Activated CD4-positive, alpha-beta T cell treated with anti-CD3 and anti-CD28 coated beads, Interleukin-2, amount 10 ng/mL, durations not matched to agents 24 days and 14 days (primary cell): ENCODE measurements at places on chromosomes 4 and X. TPM values are rescaled to one million over a fixed set of nuclear protein-coding genes. Genes with fewer than 3 reads are reported as not detected.

The LANCL3 gene
- total RNA-seq: 0.16 and 0.28 TPM in 2 replicates

DNA sequence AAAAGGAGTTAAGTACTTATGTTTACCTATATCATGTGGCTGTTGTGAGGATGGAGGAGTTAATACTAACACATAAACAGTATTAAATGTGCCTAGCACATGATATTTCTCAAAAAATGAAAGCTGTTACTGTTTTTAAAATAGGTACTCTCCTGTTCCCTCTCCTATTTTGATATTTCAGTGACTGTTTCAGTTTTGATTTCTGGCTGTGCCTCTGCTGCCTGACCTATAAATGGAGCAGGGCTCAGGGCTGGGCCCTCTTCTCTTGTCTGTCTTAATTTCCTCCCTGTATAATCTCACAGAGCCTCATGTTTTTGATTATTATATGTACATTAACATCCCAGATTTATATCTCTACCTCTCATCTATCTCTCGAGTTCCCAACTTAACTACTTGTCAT is 93.3 kb downstream of the UGT8 start:
- no peak for DNase-seq

DNA sequence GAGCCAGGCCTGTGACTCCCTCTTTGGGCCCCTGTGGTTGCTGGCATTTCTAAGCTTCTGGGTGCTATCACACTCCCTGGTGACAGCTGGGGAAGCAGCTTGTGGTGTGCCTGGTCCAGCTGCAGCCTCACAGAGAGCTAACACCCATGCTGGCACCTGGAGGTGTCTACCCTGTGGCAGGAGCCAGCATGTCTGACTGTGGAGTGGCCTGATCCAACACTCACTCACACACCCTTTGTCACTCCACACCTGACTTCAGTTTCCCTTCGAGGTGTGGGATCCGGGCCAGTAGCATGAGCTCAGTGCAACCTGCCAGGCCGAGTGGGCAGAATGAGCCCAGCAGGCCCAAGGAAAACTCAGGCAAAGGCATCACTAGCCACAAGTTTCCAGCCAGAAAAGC is 67.5 kb downstream of the TECRL start:
- DNase-seq: no peak

The ARMCX1 gene
- total RNA-seq: 0.14 and 0.17 TPM in 2 replicates

DNA sequence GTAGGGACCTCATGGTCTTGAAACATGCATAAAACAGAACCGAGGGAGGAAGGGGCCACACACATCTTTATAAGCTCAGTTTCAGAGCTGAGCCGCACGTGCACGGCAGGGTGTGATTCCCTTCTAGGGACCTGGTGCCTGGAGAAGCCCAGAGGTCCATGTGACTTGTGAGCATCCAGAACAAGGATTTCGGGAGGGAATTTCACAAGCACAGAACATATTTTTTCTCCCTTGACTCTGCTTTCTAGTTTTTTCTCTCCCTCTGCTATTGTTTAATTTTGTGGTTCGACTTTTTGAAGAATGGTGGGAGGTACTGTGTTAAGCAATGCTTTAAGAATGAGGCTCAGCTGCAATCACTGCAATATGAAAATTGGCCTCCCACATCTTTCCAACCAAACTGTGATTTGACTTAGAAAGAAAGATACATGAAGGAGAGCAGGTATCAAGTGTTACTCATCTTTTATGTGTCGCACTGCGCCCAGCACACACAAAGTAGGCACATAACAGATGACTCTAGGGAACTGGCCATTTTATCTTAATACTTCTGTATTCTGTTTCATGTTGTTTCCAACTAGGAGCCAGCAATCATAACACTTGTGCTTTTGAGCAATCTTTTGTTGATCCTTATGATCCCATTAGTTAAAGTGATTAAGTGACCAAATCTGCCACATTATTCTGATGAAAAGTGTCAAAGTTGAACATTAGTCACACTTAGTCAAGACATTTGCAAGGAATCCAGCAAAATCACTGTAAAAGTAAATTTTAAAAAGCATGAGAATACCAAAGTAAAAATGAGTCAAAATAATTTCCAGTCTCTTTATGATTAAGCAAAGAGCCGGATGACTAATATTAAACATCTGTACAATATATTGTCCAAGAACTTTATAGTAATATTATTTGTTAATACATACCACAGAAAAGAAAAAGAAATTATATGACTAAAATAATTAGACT is 86.4 kb downstream of the SHISA3 start:
- DNase-seq: no peak

The TMPRSS11F gene
- not detected in 2 replicates for total RNA-seq

DNA sequence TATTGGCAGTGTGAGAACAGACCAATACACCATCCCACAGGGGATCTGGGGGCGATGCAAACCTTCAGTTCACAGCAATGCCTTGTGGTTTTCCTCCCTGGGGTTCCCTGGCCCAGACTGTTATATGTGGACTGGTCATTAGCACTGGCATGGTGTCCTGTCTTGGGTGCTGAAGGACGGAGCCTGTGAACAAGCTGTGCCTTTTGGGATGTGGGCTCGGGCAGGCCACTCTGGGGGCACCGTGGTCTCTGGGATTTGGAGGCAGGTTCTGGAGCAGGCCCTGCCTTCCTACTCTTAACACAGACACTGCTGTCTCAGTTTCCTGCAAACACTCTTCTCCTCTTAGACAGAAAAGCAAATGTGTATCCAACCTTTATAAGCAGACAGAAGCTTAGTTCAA is 93.0 kb upstream of the ADRA2C start:
- no peak for DNase-seq

The ZAR1 gene
- total RNA-seq: not detected in 2 replicates

The RNF212 gene
- total RNA-seq: 1.0 and 1.8 TPM in 2 replicates

The L1CAM gene
- total RNA-seq: 1.3 and 1.6 TPM in 2 replicates

GRCh38 chrX:139909712-139910111 is 23.1 kb downstream of the ATP11C start:
- DNase-seq: no peak

DNA sequence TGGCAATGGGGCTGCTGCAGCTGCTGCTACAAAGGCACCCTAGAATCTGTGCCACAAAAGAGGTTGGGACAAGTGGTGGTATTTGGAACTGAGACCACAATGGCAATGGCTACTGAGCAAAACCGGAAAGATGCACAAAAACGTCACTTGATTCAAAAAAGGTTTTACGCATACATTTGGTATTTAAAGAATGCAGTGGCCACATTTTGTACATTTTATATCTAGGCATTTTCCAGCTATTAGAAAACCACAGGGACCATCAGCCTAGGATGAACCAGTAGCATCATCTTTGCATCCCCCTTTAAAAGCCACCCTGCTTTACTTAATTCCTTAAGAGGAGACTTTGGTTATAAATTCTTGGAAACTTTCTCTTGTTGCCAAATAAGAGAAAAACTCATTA is 104.8 kb upstream of the CXCL13 start:
- no peak for DNase-seq

DNA sequence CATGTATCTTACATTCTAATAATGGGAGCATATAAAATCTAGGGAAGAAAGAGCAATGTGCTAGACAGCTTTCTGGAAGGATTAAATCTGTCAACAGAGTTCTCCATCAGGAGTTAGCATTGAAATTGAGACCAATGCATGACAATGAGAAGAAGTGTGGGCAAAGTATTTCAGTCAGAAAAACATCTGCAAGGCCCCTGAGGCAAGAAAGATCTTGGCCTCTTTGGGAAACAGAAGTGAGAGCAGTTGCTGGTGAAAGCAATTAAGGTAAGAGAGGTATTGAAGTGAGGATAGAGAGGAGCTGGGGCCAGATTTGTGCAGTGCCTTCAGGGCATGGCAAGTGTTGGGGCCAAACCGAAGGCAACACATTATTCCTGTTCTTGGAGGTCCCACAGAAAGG is 999.1 kb downstream of the STPG2 start:
- DNase-seq: no peak

GRCh38 chr4:604131-604530 is 21.2 kb upstream of the PDE6B start:
- DNase-seq: no peak

The FGFBP2 gene
- total RNA-seq: 1.8 and 2.0 TPM in 2 replicates

GRCh38 chrX:36957425-36958328 is 50.5 kb upstream of the FAM47C start:
- DNase-seq: no peak

DNA sequence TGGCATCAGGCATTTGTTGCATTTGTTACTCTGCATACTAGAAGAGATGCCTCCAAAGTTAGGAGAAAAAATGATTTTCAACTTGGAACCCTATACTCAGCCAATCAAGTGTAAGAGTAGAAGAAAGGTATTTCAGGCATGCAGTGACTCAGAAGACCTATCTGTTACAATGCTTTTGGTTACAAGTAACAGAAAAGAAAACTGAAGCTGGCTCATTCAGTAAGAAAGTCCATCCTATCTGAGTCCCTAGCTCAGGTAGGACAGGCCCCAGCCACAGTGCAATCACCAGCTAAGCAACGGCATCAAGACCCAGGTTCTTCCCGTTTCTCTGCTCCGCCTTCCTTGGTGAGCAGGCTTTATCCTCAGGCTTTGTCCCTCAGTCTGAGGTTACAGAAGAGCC is 23.3 kb downstream of the MECP2 start:
- no peak for DNase-seq

The CT55 gene
- total RNA-seq: not detected in 2 replicates

The LDB2 gene
- total RNA-seq: not detected in 2 replicates

DNA sequence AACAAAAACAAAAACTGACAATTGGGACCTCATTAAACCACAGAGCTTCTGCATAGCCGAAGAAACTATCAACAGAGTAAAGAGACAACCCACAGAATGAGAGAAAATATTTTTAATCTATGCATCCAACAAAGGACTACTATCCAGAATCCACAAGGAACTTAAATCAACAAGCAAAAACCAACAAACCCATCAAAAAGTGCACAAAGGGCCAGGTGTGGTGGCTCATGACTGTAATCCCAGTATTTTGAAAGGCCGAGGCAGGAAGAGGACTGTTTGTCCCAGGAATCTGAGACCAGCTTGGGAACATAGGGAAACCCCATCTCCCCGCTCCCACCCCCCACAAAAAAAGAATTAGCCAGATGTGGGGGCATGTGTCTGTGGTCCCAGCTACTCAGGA is 10.7 kb downstream of the C4orf51 start:
- DNase-seq: no peak

The CPZ gene
- total RNA-seq: not detected in 2 replicates

DNA sequence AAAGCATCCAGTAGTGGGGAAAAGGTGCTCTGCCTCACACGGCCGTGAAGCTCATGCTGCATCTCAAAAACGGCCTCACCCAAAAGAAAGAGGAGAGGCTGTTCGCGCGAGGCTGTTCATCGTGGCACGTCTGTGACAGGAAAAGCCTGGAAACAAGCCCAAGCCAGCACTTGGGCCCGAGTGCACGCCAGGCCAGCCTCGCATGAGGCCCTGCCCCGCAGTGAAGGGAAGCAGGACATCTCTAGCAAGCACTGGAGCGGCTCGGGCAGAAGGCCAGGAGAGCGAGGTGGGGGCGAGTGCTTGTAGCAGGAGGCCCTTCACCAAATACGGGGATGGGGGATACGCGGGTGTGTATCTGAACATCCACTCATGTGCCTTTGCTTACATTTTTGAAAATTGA is 39.9 kb upstream of the MXD4 start:
- no peak for DNase-seq

The P2RY4 gene
- 0.21 and 0.24 TPM in 2 replicates for total RNA-seq

GRCh38 chrX:31228909-31229308 is 157.1 kb upstream of the FTHL17 start:
- no peak for DNase-seq

The EIF2S3 gene
- total RNA-seq: 207 and 214 TPM in 2 replicates

- DNase-seq: no peak
These were observed 265.4 kb upstream of the CASK start for GRCh38 chrX:42188730-42189129.
